Caki2 (cell line): ENCODE measurements at places on chromosomes 12 and 14. TPM values are rescaled to one million over a fixed set of nuclear protein-coding genes. Genes with fewer than 3 reads are reported as not detected.

COA8 gene
- 42.8 and 55.6 TPM in 2 replicates for total RNA-seq

DNA sequence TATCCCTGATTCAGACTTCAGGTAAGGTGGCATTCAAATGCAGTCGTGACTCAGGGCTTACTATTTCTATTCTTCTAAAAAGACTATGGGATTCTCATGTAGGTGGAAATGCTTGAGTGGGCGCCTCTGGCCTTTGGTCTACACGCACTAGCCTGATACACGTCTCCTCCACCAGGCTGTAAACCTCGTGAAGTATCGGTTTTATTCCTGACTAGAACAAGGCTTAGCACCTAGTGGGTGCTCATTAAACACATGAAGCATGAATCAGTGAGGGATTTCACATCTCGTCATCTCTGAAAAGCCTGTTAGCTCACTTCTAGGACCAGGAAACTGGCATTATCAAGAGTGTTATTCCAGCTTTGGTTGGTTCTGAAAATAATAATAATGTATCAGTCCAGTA is 17.7 kb upstream of the HNF1A start:
- peak; percentile 54 for DNase-seq

- DNase-seq, result no peak
These were observed 109.2 kb downstream of the NUAK1 start for GRCh38 chr12:106029532-106029931.

- DNase-seq, result peak; percentile 65
These were observed 91.1 kb downstream of the IRF2BPL start for GRCh38 chr14:76937181-76938091.

DNA sequence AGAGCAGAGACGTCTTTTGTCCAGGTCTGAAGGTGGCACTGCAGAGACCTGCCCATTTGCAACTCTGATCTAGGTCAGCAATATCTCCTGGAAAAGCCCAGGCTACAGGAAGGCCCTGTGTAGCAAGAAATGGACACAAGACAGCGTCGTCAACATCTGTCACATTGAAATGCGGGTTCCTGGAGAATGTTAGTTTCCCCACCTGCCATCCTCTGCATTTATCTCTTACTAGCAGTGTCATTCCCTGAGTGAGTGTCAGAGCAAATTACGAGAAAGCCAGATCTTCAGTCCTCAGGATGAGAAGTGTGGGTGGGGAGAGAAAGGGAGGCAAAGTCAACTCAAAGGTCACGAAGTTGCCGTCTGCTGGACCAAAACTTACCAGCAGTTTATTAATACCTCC is 27.4 kb upstream of the FLVCR2 start:
- DNase-seq, result no peak
